ENCODE measurements at places on chromosomes 5 and 9. TPM values are rescaled to one million over a fixed set of nuclear protein-coding genes. Genes with fewer than 3 reads are reported as not detected.
A peak's percentile ranks its signal among the peaks of the same experiment; 100 is the strongest.

- H3K36me3 ChIP-seq: peaks cover 8% of the 10 kb centered on the region
- no peak overlapping the region for H3K4me3 ChIP-seq
- peaks cover 12% of the 10 kb centered on the region for H3K4me1 ChIP-seq
- no peak overlapping the region for H3K27ac ChIP-seq
- no peaks in the 10 kb centered on the region for H3K27me3 ChIP-seq
- DNase-seq: no peak
Observed at GRCh38 chr9:105307591-105308130, 63.2 kb downstream of the SLC44A1 start.

The PPP1R26 gene
- total RNA-seq: 27.9 TPM

The CER1 gene
- total RNA-seq: 1.0 TPM

DNA sequence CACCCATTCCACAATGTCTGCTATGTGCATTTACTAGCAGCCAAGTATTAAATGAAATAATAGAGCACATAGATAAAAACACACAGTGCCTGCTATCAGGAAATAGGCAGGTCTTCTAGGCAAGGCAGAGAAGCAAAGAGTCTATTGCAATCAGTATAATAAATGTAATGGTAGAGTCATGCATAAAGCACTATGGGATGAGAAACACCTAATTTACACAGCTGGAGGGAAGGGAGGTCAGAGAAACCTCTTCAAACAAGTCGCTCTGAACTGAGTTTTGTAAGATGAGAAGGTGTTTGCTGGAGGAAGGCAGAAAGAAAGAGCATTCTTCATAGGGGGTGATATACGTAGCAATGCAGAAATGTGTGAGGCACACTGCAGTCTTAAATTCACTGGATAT is 341.0 kb upstream of the DMAC1 start:
- no peak overlapping the region for H3K4me3 ChIP-seq
- H3K4me1 ChIP-seq: no peaks in the 10 kb centered on the region
- no peaks in the 10 kb centered on the region for H3K36me3 ChIP-seq
- no peaks in the 10 kb centered on the region for H3K27me3 ChIP-seq
- no peak for DNase-seq

- peak within 1 kb of the TSS; percentile 10 for H3K27ac ChIP-seq
- no peak for DNase-seq
- H3K27me3 ChIP-seq: peaks cover 21% of the 10 kb centered on the region
- H3K36me3 ChIP-seq: peaks cover 4% of the 10 kb centered on the region
- H3K4me3 ChIP-seq: peak within 1 kb of the TSS; percentile 77
Observed at GRCh38 chr9:98807070-98807813, at the start of gene GALNT12. TSS of gene GALNT12 (plus strand) at chr9:98807670. CDS start at chr9:98807699, 29 bp downstream.

The SLC6A3 gene
- 0.04 TPM for total RNA-seq

DNA sequence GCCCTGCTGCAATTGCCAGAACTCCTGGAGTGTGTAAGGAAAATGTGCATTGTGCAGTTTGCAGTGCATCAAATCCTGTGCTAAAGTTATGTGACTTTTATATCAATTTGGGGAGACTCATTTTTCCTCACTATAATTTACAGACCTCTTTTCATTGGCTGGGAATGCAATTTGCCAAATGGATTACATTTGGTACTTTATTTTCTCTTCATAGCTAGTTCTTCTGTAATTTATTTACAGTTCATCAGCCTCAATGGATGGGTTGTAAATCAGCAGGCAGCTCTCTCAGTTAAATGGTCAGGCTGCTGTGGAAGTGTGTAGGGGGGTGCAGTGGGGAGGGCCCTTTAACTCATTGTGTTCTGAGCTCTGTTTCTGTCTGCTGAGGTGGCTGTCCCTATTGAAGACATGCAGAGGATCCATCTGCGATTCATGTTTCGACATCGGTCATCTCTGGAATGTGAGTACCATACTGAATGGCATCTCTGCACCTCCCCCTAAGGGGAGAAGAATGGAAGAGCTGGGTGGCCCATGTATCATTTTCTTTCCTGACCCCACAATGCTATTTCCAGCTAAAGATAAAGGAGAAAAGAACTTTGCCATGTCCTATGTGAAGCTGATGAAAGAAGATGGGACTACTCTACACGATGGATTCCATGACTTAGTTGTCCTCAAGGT is 74.6 kb downstream of the DOCK2 start:
- peaks cover 4% of the 10 kb centered on the region for H3K4me1 ChIP-seq
- DNase-seq: no peak
- peaks cover 31% of the 10 kb centered on the region for H3K27me3 ChIP-seq
- H3K36me3 ChIP-seq: no peaks in the 10 kb centered on the region

The MARCOL gene
- not detected for total RNA-seq

The GPR151 gene
- not detected for total RNA-seq

The PCDHA8 gene
- total RNA-seq: 4.7 TPM
